Panc1 (cell line): ENCODE measurements at places on chromosomes 5 and 9. TPM values are rescaled to one million over a fixed set of nuclear protein-coding genes. Genes with fewer than 3 reads are reported as not detected.
A peak's percentile ranks its signal among the peaks of the same experiment; 100 is the strongest.

DNA sequence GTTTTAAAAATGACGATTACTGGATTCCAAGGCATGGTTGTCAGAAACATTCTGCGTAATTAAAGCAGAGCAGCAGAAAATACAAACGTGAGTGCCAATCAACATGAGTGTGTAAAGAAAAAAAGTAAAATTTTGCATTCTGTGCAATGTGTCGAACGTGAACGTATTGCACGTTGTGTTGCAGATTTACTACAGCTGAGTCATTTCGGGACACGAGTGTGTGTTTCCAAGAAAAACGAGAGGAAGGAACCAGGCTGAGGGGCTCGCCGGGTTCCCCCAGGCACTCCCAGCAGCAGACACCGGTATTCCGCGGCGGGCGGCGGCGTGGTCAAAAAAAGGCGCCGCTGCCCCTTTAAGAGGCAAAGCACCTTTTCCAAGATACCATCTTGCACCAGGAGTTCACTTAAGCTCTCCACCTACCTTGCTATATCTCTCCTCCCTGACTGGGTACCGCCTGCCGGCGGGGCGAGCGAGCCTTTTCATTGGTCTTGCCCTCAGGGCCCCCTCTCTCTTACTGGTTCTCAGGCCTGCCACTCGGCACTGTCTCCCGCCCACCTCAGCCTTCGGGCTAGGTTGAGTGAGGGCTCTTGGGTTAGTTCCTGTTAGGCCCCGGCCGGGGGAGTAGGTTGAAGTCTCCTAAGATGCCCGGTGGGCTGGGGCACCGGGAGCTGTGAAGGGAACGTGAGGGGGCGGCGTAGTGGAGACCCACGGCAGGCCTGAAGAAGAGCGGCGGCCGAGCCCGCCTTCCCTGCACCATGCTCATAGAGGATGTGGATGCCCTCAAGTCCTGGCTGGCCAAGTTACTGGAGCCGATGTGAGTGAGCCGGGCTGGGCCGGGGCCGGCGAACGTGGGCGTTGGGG, at the start of gene RBM27:
Gene RBM27 (plus strand): TSS at position 595 of the 861 bp plus-strand sequence. CDS start 161 bp downstream, at position 756.
- H3K27ac ChIP-seq: peak within 1 kb of the TSS; percentile 98
- H3K4me3 ChIP-seq: peak within 1 kb of the TSS; percentile 71
- H3K36me3 ChIP-seq: no peaks in the 10 kb centered on the region; the same call in 1 of the 2 replicates
- peak; percentile 98 for DNase-seq
- no peaks in the 10 kb centered on the region for H3K27me3 ChIP-seq
- peaks cover 6% of the 10 kb centered on the region; the same call in 1 of the 2 replicates for H3K4me1 ChIP-seq

The PSAT1 gene
- total RNA-seq: 71.8 TPM

GRCh38 chr5:136192526-136193321, at the start of gene SMIM32:
Gene SMIM32, minus strand, starts transcription at chr5:136193162. Its CDS starts 638 bp downstream, at chr5:136192524.
- H3K27ac ChIP-seq: 0 out of 2 replicates have a peak within 1 kb of the TSS, but pooled peaks have one; percentile 14
- no peaks in the 10 kb centered on the region; the same call in 1 of the 2 replicates for H3K27me3 ChIP-seq
- no peaks in the 10 kb centered on the region for H3K36me3 ChIP-seq
- no peak for DNase-seq
- peak within 1 kb of the TSS; percentile 41 for H3K4me3 ChIP-seq

- peaks cover 9% of the 10 kb centered on the region for H3K4me1 ChIP-seq
- no peak overlapping the region for H3K27ac ChIP-seq
- H3K27me3 ChIP-seq: no peaks in the 10 kb centered on the region
- no peak overlapping the region for H3K4me3 ChIP-seq
These were observed 32.3 kb upstream of the WDR38 start for GRCh38 chr9:124820698-124821623.

DNA sequence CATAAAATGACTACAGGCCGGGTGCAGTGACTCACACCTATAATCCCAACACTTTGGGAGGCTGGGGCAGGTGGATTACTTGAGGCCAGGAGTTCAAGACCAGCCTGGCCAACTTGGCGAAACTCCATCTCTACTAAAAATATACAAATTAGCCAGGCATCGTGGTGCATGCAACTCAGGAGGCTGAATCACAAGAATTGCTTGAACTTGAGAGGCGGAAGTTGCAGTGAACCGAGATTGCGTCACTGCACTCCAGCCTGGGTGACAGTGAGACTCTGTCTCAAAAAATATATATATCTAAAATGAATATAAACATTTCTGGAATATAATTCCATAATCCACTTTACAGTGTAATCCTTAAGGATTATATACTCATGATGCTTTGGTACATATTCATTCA, 66.5 kb downstream of the TEX10 start:
- H3K4me1 ChIP-seq: no peaks in the 10 kb centered on the region
- H3K36me3 ChIP-seq: no peaks in the 10 kb centered on the region
- no peak overlapping the region for H3K4me3 ChIP-seq

GRCh38 chr5:104650313-104651055, 1087.9 kb upstream of the NUDT12 start:
- H3K4me1 ChIP-seq: peaks cover 7% of the 10 kb centered on the region; the same call in 1 of the 2 replicates
- H3K4me3 ChIP-seq: no peak overlapping the region
- no peaks in the 10 kb centered on the region for H3K36me3 ChIP-seq
- peak overlapping the region; percentile 15; the same call in 1 of the 2 replicates for H3K27ac ChIP-seq

The QRFP gene
- not detected for total RNA-seq
